Sciatic nerve (tissue), 2 donors: ENCODE measurements at places on chromosomes 1 and 21.
A peak's percentile ranks its signal among the peaks of the same experiment; 100 is the strongest.

DNA sequence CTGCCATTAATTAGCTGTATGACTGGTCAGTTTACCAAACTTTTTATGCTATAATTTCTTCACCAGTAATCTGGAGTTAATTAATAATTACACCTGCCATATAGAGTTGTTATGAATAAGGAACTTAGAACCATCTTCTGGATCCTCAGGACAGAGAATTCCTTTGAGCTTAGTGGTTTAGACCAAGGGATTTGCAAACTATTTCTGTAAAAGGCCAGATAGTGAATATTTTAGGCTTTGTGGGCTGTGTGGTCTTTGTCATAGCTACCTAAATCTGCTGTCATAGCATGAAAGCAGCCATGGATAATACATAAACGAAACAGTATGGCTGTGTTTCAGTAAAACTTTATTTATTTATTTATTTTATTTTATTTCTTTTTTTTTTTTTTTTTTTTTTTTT, 9.0 kb downstream of the TIMM17A start:
- no peak for DNase-seq

DNA sequence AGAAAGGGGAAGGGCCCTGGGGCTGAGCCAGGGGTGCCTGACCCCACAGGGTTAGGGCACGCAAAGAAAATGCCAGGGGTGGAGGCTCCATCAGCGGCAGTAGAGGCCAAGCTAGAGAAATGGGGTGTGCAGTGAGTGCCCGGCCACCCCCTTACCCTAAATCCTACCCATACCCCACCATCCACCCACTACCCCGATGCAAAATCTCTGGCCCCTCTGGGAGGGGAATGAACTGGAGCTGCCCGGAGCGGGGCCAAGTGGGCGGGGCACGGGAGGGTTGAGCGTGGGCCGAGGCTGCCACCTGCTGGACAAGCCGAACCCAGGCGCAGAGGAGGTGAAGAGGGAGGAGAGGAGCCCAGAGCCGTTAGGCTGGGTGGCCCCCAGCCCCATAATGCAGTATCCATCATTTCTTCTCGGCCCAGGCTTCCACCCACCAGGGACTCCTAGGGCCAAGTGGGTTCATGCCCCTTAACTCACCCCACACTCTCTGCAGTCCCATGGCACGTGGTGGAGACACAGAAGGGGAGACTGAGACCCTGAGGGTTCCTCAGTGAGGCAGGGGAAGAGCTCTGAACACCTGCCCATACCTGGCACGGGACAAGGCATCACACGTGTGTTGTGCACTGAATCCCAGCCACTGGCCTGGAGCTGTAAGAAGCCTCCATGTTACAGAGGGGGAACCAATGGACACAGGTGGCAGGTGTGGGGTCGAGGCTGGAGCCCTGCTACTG, 1.4 kb upstream of the C1QC start:
- DNase-seq: peak; percentile 92

- peak; percentile 74 for DNase-seq
Observed at GRCh38 chr1:65065524-65066418, 82.2 kb upstream of the AK4 start.

- no peak for DNase-seq
Observed at GRCh38 chr1:86858524-86859261, 55.2 kb downstream of the SELENOF start.

DNA sequence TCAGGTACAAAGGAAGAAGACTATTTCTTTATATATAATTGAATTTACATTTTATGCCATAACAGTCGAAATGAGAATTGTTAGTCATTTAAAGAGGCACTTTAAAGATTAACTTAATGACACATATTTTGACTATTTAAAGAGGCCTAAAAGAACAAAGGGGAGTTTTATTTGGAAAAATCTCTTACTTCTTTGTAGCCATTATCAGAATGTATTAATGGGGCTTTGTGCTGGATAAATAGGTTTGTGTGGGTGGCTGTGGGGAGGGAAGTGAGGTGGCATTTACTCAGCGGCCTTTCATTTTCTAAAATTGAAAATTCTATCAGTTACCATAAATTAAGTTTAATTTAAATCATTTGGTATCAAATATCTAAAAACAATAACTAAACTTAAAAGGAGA, 462.2 kb upstream of the CXADR start:
- DNase-seq: no peak

GRCh38 chr1:96955307-96956012, 233.9 kb downstream of the PTBP2 start:
- no peak for DNase-seq

DNA sequence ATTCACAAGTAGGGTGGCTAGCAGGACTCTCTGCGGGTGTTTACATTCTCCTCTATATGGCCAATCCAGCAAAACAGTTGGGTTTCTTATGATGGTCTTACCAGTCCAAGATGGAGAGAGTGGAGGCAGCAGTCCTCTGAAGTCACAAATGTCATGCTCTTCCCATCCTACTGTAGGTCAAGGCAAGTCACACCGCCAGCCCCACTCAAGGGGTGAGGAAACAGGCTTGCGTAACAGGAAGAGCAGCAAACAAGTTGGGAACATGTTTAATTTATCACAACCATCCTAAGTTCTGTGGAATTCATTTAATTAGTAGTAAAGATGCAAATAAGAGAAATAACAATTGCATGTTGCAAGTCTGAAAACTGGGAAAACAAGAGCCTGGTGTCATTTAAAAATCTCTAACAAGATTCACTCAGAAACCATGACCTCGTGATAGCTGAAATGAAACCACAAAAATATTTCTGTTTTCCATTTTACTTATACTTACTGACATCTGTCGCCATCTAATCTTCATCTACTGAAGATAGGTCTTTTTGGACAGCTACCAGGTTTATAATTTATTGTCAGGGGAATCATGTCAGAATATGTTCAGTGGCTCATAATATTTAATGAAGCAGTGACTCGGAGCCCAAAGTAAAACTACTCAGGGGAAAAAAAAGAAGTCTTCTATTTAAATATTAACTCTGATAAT, 349.1 kb upstream of the FMN2 start:
- DNase-seq: no peak

- DNase-seq: no peak
Observed at GRCh38 chr21:38081708-38082107, 165.5 kb upstream of the KCNJ6 start.

- no peak for DNase-seq
Observed at GRCh38 chr1:59698386-59698785, 116.4 kb upstream of the HOOK1 start.

GRCh38 chr21:46025113-46025770, 43.7 kb downstream of the COL6A1 start:
- DNase-seq: no peak

DNA sequence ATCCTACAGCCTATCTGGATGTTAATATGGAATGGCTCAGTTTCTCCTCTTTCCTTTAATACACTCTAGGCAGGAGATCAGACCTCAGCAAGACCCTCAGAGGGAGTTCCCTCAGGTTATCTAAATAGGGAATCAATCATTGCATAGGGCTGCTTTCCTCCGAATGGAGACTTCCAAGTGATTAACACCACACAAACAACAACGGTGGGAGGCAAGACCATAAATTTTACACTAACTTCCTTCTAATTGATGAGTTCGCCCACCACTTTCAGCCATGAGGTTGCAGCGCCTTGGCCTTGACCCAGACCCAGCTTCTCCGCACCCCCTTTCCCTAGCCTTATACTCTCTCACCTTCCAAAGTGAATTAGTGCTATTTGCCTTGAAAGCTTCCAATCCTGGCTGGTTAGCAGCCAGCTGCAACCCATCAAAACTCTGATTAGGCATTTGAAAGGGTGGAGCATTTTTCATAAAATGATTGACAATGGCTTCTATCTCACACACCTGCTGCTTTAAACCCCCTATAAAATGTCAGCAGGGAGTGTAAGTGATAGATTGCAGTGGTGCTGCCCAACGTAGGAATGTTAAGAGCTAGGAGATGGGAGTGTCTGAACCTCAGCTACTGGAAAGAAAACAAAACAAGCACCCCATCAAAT, 534.9 kb upstream of the USP24 start:
- DNase-seq: no peak

- DNase-seq: no peak
Observed at GRCh38 chr1:118338936-118339335, 153.9 kb upstream of the SPAG17 start.

GRCh38 chr21:34342476-34342875, 21.3 kb upstream of the KCNE2 start:
- no peak for DNase-seq

GRCh38 chr1:155043793-155044192, 7.3 kb upstream of the ADAM15 start:
- DNase-seq: no peak

- DNase-seq: no peak
Observed at GRCh38 chr1:30895382-30895943, 13.1 kb downstream of the SDC3 start.

DNA sequence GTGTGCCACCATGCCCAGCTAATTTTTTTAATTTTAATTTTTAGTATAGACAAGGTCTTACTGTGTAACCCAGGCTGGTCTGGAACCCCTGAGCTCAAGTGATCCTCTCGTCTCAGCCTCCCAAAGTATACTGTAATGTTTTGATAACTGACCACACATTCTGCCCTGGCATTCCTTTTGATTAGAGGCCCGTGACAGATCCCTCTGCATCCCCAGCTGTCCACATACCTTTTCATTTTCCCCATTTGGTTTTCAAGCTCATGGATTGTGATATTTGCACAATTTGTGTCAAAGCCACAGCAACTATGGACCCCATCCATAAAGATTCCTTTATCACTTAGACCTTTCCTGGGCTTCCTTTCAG, 116.8 kb upstream of the ATP1A1 start:
- no peak for DNase-seq

DNA sequence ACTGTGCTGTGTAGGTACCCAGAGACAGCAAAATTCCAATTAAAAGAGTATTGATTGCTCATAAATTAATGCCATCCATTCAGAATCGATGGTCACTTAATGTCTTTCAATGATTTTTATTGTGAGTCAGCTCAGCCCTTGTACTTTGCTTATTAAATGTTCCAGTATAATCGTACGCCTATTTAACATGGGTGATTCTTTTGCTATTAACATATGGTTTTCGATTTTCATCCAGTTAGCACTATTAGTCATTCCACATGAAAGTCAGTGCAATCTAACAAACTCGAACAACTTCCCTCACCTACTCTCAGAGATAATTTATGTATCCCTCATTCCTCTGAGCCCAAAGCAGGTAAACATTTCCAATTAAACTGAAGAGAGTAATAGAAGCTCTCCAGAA, 109.6 kb upstream of the APP start:
- no peak for DNase-seq

GRCh38 chr1:50066806-50067205, 41.9 kb upstream of the ELAVL4 start:
- no peak for DNase-seq

DNA sequence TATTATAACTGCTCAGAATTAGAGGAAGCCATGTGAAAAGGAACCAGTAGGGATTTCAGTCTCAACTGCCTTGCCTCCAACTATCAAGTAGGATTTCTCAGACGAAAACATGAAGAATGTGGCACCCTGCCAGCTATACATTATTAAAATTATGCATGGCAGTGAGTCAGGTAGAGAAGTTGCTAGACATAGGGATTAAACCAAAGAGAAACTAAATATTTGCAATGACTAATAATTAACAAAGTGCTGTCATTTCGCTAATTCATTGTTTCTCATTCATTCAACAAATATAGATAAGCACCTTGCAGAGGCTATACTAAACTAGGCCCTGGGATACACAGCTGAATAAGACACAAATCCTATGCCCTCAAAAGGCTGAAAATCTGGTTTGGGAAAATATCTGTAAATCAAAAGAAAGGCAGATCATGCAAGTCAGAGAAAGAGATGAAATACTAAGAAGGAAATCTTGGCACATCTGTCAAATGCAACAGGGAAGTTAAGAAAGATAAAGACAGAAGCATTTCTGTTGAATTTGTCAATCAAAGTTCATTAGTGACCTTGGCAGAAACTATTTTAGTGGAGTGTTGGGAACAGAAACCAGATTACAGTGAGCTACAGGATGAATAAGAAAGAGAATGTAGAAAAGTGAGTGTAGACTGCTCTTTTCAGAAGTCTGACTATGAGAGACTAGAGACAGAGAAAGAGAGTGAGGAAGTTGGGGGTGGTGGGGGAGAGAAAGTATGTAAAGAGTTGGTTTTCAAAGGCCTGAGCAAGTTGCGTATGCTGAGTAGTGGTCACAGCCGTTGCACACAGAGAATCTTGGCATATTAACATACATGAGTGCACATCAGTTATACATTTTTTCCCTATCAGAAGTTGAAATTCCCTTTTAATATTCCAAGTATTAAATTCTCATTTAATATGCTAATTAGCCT, 14.7 kb upstream of the NBPF11 start:
- DNase-seq: no peak

DNA sequence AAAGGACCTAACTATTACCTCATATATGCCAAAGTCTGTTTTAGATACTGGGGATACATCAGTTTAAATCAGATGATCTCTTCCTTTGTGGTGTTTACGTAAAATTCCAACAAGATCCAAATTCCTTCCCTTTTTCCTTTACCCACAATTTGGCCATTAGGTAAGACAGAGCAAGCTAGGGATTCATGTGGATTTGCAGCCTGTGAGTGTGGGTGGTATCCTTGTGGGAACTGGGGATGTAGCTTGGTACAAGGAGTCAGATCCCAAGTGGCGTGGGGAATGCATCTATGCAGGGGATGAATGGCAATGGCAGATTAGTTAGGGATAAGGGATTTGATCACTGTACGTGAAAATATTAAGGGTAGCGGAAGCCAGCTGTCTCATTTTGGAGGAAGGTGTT, 9.8 kb upstream of the STRIP1 start:
- DNase-seq: no peak

GRCh38 chr1:222896630-222897526, 82.0 kb downstream of the DISP1 start:
- DNase-seq: no peak

GRCh38 chr1:27607239-27607804, 3.4 kb upstream of the AHDC1 start:
- no peak for DNase-seq

DNA sequence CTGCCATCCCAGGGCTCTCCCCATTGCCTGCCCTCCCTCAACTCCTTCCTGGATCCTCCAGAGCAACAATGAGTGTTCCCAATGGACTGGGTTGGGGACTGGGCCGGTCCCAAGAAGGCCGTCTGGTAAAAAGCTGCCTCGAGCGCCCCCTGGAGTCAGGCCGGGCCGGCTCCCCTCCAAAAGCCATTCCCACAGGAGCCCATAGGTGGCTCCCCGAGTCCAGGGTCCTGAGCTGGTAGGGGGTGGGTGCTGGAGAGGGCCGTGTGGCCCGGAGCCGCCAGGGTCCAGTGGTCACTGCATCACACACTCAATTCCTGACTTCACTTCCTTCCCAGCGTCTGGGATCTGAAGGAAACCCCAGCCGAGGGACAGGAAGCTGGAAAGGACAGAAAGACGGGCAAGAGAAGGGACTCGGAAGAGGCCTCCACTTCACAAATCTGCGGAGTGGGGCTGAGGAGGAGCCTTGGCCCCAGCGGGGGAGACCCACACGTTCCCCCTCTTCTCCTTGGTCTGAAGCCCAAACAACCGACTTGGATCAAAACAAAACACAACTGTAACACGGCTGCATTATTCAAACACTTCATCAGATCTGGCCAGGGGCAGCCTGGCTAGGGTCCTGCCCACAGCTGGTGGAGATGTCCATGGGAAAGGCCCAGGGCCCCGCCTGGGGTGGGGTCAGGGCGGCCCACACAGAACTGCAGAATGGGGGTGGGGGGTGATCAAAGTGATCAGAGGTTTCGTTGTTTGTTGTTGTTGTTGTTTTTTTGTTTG, 10.9 kb upstream of the ALDH4A1 start:
- peak; percentile 84 for DNase-seq
